ENCODE measurements at places on chromosomes 16 and 17.

DNA sequence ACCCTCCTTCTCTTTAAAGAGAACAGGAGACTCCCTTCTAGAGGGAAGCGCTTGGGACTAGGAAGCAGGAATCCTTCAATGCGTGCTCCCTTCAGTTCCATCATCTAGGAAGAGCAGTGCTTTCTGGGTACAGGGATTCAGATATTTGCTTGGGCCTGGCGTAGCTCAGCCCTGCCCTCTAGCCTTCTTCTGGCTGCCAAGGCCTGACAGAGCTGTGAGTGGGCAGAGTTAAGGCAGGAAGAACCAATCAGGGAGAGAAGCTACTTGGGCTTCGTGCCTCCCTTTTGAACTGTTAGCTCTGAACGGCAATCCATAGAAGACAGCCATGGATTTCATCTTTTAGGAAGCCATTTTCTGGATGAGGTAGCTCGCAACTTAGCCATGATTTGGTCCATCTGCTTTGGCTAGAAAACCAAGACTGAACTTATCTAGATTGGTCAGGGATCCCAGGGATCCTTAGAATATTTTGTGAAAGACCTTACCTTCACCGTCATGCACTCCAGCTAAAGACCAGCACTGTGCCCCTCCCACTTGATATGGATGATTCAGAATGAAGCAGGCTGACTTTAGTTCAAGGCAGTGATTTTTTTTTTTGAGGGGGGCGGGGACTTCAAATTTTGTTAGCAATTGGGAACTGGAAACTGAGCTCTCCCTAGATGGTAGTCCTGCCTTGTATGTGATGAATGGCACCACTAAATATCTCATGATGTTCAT is 2.5 kb upstream of the CORO6 start:
- no peak for DNase-seq

DNA sequence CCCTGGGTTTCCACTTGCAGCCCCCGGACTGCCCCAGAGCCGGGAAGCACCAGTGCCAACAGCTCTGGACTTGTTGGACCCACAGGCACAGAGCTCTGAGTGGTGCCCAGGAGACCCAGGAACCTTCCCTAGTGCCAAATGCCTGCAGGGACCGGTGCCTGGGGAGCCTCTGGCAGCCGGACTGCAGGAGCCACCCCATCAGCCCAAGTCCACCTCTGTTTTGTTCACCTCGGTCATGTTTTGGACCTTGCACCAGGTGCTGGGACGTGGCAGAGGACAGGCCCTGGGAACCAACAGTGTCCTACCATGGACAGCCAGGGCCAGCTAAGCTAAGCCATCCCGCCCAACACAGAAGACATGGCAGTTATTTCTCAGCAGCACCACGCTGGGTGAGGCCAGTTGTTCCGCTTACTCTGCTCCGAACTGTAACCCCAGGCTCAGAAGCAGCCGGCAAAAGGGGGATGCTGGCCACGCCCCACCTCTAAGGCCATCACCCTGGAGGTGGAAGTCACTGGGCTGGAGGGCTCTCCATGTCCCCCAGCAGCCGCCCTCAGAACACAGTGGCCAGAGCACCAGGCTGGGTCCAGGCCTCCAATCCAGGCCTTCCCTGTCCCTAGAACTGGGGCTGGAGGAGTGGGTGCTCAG is 79.8 kb downstream of the AMFR start:
- DNase-seq: no peak

DNA sequence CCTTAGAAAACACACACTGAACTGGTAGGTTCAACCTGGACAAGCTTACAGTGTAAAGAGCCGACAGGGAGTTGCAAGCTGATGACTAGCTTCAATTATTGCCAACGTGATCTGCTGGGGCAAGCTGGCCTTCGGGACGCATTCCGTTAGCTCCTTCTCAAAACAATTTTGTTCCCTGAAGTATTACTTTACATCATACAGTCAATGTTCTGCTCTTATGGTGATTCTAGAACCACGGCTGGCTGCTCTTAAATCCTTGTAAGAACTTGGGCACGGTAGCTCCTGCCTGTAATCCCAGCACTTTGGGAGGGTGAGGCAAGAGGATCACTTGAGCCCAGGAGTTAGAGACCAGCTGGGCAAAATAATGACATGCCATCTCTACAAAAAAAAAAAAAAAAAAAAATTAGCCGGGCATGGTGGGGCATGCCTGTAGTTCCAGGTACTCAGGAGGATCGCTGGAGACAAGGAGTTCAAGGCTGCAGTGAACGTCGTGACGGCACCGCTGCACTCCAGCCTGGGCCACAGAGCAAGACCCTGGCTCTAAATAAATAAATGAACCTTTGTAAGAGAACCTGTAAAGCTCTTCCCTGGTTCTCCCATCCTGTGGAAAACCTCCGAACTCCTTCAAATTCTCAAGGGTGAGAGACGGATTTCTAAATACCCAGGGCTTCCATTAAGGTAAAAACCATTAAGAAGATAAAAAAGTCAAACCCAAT is 2.0 kb downstream of the CDIP1 start:
- no peak for DNase-seq

DNA sequence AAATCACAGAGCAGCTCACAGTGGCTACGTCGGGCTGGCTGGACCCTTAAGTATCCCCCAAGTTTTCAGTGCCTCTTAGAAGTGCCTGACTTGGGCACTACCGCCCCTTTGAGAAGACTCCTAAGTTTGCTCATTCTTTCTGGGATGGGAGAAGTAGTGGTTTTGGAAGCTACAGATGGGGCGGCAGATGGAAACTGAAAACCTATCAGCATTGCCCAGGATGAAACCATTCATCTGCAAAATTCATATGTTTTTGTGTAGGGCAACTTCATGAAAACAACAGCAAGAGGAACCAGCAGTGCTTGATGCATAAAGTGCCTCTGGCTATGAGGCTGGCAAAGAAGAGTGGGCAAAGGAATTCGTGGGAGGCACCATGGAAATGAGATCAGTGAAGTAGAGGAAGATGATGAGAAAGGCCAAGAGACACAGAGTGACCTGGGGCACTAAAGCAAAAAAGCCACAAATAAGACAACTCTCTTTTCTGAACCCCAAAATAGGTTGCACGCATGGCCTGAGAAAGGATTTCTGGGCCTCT is 277.1 kb downstream of the XYLT1 start:
- no peak for DNase-seq

DNA sequence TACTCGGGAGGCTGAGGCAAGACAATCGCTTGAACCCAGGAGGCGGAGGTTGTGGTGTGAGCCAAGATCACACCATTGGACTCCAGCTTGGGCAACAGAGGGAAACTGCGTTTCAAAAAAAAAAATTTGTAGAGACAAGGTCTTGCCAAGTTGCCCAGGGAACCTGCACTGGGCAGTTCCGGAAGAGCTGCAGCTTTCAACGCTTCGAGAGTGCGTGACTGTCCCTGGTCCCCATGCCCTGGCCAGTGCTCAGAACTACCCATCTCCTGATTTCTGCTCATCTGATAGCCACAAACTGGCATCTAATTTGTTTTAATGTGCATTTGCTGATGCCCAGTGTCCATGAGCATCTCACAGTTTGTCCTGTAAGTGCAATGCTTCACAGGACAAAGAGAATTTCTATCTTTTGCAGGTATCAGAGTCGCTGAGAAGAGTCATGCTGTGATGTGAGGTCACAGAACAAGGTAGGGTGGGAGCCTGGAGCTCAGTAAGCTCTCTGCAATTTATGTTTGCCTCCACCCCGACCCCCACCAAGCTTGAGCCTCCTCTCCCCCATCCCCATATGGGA is 3.9 kb downstream of the ACTG1 start:
- DNase-seq: no peak

GRCh38 chr17:2871720-2872119 is 75.5 kb downstream of the RAP1GAP2 start:
- no peak for DNase-seq

- no peak for DNase-seq
Measured at GRCh38 chr17:72338847-72339790, 218.3 kb downstream of the SOX9 start.

All from pulmonary artery endothelial cell (primary cell).